ENCODE measurements at places on chromosomes 4 and X. TPM values are rescaled to one million over a fixed set of nuclear protein-coding genes. Genes with fewer than 3 reads are reported as not detected.

Gene MSMO1
- polyA plus RNA-seq, result 35.3 TPM

Gene HTN1
- 0.05 TPM for polyA plus RNA-seq

Gene PDE5A
- polyA plus RNA-seq, result 60.5 TPM

Gene GABRA4
- polyA plus RNA-seq, result not detected

Gene TIGD4
- polyA plus RNA-seq, result 2.0 TPM

Gene DMP1
- not detected for polyA plus RNA-seq

Gene MAGEA1
- polyA plus RNA-seq, result not detected

Gene GPC4
- polyA plus RNA-seq, result 58.5 TPM

Gene MAML3
- 16.6 TPM for polyA plus RNA-seq

Gene LRIT3
- polyA plus RNA-seq, result 0.37 TPM

Gene CT47B1
- not detected for polyA plus RNA-seq

Gene NEXMIF
- 0.30 TPM for polyA plus RNA-seq

Gene MAGEA9B
- polyA plus RNA-seq, result not detected

Gene AFM
- not detected for polyA plus RNA-seq

Gene ASB9
- polyA plus RNA-seq, result 11.7 TPM

Gene SMARCA1
- 124 TPM for polyA plus RNA-seq

Gene CYLC1
- not detected for polyA plus RNA-seq

Gene SSX2
- not detected for polyA plus RNA-seq

- no peak for DNase-seq
These were observed 267.4 kb downstream of the ANK2 start for GRCh38 chr4:113316879-113317278.

DNA sequence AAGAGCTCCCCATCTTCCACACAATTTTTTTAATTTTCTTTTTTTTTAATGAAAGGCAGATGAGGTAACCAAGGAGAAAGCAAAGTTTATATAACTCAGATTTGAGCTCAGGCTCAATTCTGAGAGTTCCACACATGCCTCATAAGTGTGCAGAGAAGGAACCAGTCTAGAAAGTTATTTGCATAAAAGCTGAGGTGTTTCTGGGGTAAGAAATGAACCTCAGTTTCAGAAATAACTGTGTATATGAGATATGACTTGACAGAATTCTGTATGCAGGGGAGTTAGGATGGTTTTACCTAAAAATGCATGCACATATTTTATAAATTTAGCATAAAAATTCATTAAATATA is 51.3 kb downstream of the DTHD1 start:
- DNase-seq, result no peak

- DNase-seq, result no peak
These were observed 13.3 kb downstream of the PPARGC1A start for GRCh38 chr4:23876418-23877089.

DNA sequence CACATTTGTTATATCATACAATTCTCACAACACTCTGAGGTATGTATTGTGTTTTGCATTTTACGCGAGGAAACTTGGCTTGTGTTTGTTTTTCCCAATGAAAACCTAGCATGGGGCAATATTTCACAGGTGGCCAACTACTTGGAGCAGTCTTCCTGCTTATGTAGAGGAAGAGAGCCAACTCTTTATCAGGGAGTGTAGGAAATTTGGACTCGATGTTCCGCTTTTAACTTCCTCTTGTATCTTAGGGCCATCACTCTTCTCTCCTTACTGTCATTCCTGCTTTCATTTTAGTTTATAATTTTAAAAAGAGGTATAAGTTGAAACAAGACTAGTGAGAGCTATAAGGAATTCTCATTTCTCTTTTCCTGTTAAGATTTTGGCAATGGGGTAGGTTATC is 107.7 kb upstream of the RPS6KA3 start:
- DNase-seq, result no peak

DNA sequence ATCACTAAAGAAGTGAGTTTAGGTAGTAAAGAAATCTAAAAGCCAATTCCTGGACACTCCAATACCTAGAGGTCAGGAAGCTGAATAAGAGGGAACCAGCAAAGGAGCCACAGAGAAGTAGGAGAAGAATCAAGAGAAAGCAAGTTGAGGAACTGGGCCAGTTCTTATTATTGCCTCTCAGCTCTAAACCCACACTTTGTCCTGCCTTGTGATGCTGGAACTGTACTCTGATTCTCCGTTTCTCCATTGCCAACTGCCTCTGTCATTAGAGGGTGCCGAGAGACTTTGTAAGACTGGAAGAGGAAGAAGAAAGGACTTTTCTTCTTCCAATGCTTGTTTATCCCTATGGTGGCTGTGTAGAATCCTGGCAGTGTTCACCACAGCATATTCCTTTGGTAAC is 38.6 kb downstream of the NSUN7 start:
- no peak for DNase-seq

GRCh38 chr4:7430965-7431695 is 3.6 kb downstream of the PSAPL1 start:
- no peak for DNase-seq

- DNase-seq, result no peak
These were observed 170.5 kb downstream of the NAA11 start for GRCh38 chr4:79155336-79155735.

- no peak for DNase-seq
These were observed 1.0 kb downstream of the SCD5 start for GRCh38 chr4:82797405-82798111.

DNA sequence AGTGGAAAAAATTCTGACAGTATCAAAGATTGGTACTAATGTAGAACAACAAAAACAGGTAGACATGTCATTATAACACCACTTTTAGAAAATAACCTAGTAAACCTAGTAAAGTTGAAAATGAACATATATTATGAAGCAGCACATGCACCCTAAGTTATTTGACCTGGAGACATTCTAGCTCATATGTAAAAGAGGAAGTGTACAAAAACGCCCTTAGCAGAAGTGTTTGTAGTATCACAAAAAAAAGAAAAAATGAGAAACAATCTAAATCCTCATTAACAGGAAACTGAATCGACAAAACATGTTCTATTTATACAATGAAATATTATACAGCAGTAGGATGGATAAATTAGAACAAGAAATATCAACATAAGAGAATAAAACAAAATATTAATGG is 318.9 kb upstream of the PPP1R2C start:
- DNase-seq, result no peak

DNA sequence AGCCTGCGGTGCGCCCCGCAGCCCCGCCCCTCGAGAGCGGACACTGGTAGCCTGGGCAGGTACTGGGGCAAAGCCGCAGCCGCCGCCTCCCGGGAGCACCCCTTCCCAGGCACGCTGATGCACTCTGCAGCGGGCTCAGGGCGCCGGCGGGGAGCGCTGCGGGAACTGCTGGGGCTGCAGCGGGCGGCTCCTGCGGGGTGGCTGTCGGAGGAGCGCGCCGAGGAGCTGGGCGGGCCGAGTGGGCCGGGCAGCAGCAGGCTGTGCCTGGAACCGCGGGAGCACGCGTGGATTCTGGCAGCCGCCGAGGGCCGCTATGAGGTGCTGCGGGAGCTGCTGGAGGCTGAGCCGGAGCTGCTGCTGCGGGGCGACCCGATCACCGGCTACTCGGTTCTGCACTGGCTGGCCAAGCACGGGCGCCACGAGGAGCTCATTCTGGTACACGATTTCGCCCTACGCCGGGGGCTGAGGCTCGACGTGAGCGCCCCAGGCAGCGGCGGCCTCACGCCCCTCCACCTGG is 401 bp downstream of the SOWAHD start:
- DNase-seq, result no peak

GRCh38 chrX:97344724-97345123 is 461.0 kb downstream of the RPA4 start:
- no peak for DNase-seq

- DNase-seq, result no peak
These were observed 934.5 kb upstream of the TENM3 start for GRCh38 chr4:181308476-181309312.

DNA sequence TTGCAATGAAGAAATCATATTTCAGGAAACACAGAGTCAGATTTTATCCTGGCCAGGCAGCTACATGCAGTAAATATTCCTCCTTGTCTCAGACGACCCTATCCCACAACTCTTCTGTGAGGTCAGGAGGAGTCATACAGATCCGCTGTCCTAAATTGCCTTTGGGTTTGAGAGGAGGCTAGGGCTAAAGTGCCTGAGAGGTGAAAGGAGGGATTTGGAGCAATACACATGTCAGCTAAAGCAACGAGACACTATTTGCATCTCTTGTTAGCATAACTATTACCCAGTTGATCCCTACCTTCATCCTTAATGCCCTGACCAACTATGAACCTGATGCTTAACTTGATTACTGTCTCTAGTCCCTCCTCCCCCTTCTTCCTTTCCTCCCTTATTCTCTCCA is 98.6 kb downstream of the TBC1D19 start:
- DNase-seq, result no peak

GRCh38 chr4:735583-735982 is 30.0 kb downstream of the PCGF3 start:
- DNase-seq, result peak; percentile 57

DNA sequence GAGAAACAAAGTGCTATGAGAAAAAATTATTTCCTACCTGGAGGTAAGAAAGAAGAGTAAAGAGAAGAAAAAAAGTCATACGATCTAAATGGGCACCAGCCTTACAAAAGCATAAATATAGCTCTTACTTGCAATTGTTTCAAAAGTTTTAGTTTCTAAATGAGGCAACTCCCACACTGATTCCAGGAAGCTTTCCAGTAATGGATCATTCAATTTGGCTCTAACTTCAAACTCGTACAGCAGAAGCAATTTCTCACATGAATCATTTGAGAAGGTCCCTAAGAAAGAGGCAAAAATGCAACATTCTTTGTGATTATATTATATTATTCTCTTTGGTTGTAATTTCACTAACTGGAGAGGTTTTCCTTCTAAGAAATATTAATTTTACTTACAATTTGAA is 109.9 kb downstream of the DLG3 start:
- DNase-seq, result no peak

- DNase-seq, result no peak
These were observed 17.9 kb upstream of the PPP2R3B start for GRCh38 chrX:404656-405055.

- no peak for DNase-seq
These were observed 42.4 kb downstream of the SLC7A11 start for GRCh38 chr4:138199568-138200235.

GRCh38 chr4:99301376-99302164 is 10.8 kb upstream of the ADH1A start:
- no peak for DNase-seq

DNA sequence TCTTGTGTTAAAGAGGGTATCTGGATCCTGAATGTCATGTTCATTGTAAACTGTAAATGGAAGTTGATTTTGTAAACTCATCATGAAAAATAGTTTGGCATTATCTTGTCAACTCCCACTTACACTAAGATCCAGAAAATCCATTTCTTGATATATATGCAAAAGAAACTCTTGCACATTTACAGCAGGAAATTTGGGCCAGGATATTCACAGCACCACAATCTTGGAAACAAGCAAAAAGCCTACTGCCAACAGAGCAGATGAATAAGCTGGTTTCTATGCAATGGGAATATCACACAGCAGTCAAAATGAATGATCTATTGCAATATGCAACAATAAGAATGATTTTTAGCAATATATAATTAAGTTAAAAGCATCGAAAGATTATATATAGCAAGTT is 8.6 kb downstream of the GABRA4 start:
- no peak for DNase-seq

DNA sequence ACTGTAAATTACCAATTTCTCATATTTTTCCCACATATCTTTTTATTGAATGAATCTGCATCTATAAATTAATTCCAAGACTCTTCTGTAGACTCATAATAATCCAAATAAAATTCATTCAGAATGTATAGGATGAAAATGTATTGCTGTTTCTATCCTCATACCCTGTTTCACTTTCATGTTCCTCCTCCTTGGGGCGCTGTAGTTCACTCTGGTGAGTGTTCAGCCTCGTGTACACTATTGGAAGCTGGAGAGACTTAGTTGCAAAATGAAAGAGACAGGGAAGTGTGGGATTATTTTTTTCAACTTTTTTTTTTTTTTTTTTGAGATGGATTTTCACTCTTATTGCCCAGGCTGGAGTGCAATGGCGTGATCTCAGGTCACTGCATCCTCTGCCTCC is 296.1 kb downstream of the TLL1 start:
- DNase-seq, result no peak

GRCh38 chr4:134018846-134019245 is 182.7 kb downstream of the PABPC4L start:
- DNase-seq, result no peak

DNA sequence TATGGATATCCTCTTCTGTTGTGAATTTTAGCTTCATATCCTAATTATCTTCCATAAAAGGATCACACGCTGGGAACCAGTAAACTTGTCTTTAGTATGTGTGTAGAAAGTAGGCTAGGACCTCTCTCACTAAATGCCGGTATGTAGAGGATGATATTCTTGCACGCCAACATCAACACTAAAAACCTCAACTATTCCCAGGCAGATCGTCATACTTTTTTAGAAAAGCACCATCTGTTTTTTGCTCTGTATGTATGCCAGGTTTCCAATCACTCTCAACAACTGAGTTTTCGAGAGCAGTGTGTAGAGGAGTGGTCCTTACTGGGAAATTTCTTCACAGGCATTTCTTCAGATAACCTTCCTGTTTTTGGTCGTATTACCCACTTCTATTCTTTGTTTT is 283.6 kb downstream of the GALNTL6 start:
- DNase-seq, result no peak

GRCh38 chrX:94492541-94492940 is 818.5 kb downstream of the FAM133A start:
- no peak for DNase-seq

GRCh38 chr4:10120943-10121567 is 4.5 kb upstream of the WDR1 start:
- no peak for DNase-seq

GRCh38 chr4:142961866-142962265 is 115.8 kb upstream of the INPP4B start:
- no peak for DNase-seq

- no peak for DNase-seq
These were observed 107.0 kb upstream of the HPGD start for GRCh38 chr4:174629265-174629664.

DNA sequence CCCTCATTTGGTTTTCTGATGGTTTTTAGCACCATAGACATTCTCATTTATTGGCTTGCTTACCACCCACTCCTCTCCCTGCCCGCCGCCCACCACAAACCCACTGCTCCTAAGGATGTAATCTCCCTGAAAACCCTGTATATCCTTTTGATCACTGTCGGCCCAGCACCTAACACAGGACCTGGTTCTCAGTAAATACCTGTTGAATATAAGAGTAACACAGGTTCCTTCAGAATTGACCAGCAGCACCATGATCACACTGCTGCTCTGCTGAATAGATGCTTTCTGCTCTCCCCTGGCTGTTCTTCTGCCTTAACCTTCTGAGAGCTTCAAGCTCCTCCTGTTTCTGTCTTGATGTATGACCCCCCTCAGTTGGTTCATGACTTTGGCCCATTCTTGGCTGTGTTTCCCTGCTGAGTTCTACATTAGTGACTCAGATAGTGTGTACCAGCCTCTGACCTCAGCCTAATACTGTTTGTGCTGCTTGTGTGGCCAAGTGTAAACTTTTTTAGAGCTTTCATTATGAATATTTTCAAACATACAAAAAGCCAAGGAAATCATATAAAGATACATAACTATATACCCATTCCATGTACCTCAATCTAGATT is 265.3 kb downstream of the FRMPD4 start:
- DNase-seq, result no peak

Measured in left lung (tissue), 14 donors.